C1 segment of cervical spinal cord (tissue), 14 donors: ENCODE measurements at places on chromosomes 7 and 10.

DNA sequence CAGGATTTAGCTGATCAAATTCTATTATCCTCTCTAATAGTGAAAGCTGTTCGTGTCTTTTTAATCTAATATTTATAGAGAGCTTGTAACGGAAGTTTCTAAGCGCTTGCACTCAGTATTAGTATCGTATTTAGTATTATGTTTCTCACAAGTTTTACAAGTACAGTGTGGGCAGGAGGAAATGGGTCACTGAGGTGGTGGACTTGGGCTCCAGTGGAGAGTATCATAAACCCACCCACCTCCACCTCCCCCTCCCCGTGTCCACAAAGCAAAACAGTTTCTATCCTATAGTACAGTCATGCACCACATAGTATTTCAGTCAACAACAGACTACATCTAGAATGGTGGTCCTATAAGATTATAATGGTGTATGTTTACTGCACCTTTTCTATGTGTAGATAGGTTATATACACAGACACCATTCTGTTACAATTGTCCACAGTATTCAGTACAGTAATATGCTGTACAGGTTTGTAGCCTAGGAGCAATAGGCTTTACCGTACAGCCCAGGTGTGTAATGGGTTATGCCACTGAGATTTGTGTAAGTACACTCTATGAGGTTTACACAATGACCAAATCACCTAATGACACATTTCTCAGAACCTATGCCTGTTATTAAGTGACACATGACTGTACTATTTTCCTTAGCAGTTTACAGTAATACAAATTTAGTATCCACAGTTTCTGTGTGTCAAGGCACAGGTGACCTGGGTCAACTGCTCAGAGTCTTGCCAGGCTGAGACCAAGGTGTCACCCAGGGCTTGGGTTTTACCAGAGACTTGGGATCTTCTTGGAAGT is 1021.3 kb upstream of the C7orf33 start:
- DNase-seq, result no peak

DNA sequence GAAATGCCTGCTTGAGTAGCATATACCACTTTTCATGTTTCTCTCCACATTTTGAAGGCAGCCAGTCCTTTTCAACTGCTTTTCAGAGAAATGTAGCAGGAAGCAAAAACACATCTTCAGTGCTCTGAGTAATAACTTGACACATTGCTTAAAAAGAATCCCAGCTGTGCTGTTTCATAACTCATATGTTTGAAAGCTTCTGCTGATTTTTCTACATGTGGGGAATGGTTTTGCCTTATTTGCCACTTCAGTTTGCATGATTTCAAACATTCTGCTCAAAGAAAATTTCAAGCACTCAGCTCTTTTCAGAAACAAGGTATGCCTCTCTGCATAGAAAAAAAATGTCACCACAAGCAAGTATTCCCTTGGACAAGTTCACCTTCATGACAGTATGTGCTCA is 732.8 kb downstream of the POM121L12 start:
- DNase-seq, result no peak

GRCh38 chr7:14233868-14234369 is 244.5 kb upstream of the ETV1 start:
- DNase-seq, result no peak

- no peak for DNase-seq
These were observed 71.8 kb downstream of the SGCE start for GRCh38 chr7:94584113-94584512.

GRCh38 chr7:70694434-70694970 is 437.4 kb upstream of the GALNT17 start:
- DNase-seq, result no peak

GRCh38 chr7:47817917-47818316 is 130.3 kb downstream of the PKD1L1 start:
- no peak for DNase-seq

DNA sequence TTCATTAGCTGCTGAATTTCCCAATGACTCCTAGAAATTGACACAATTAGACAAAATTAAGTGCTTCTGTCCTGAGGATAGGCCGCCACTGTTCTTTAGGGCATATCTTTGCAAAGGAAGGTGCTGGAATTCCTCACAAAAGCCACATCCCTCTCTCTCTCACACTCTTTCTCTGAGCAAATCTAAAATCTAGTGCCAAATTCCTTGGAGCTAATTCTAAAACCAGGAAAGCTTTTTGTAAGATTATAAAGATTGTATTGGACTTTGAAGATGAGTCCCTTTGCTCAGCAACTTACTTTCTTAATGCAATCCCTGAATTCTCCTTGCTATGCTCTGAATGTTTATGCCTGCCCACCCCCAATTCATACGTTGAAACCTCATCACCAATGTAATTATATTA is 288.9 kb downstream of the KCNMA1 start:
- no peak for DNase-seq

- no peak for DNase-seq
These were observed 32.4 kb downstream of the GPRIN2 start for GRCh38 chr10:46523962-46524471.

- DNase-seq, result no peak
These were observed 166.0 kb downstream of the TSPAN12 start for GRCh38 chr7:120691915-120692314.

- DNase-seq, result no peak
These were observed 292.9 kb downstream of the BAMBI start for GRCh38 chr10:28970231-28970630.

DNA sequence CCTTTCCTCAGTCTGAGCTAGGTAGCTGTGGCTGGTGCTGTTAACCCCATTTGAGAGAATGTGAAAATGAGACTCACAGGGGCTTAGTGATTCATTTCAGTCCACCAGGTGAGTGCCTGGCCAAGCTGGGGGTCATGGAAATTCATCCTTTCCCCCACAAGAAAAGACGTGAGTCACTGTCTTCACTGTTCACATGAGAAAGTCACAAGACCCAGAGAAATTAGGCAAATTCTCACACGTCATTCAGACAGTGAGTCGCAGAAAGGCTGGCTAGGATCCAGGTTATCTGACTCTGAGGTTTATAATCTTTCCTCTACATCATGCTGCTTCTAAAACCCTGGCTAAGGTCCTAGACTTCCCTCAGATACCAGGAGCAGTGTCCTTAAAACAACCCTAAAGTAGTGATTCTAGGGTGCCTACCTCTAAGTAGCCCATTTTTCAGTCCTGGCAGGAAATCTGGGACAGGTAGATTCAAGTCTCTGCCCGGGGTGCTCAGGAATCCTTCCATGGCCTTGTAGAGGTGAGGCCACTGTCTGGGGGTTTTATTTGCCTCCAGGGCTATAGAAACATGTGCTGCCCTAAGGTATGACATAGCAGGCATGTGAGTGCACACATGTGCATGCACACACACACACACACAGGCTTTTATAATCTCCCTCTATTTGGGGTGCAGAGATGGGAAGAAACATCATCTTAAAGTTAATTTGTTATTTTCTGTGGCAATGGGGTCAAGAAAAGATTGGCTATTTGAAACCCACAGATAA is 427.9 kb upstream of the CELF2 start:
- no peak for DNase-seq
